ENCODE measurements at places on chromosomes 16 and 17. TPM values are rescaled to one million over a fixed set of nuclear protein-coding genes. Genes with fewer than 3 reads are reported as not detected.
A peak's percentile ranks its signal among the peaks of the same experiment; 100 is the strongest.

DNA sequence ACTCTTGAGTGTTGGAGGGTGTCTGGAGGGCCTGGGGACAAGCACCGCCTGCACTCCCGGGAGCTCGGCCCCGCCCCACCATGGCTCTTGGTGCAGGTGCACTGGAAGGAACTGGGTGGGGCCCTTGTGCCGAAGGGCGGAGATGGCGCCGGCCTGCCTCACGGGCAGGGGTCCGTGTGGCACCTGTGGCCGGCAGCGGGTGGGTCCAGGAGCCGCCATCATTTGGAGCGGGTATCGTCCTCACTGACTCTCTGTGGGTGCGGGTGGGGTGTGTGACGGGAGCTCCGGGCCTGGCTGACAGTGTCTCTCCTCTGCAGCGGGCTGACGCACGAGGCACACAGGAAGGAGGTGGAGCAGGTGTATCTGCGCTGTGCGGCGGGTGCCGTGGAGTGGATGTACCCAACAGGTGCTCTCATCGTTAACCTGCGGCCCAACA lies 5.2 kb downstream of the METRNL start:
- DNase-seq = no peak

- DNase-seq = no peak
Measured at GRCh38 chr17:59266745-59267144, 46.4 kb downstream of the GDPD1 start.

GRCh38 chr17:40069751-40070708 lies 7.3 kb downstream of the THRA start:
- DNase-seq = peak; percentile 52

DNA sequence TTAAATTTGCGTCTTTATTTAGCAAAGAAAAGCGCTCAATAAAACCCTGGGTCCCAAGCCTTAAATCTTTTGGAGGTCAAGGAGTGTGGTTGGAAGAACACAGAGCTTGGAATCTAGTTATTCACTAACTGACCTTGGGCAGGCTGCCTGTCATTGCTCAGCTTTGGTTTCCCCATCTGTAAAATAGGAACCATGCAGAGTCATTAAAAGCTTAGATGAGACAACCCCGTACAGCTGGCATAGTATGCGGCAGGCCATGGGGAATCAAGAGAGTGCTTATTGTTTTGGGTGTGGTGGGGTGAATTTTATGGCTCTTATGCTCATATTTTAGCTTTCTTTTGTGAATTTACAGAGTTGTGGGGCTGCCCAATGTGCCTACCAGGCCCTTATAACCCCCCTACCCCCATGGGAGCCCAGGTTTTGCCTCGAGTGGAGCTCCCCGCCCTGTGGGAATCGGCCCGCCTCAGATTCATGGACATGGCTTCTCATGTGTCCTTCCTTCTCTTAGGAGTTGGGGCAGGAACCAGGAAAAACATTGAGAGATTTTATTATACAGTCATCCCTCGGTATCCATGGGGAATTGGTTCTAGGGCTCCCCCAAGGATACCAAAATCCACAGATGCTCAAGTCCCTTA lies 113.5 kb downstream of the CLEC16A start:
- DNase-seq = no peak

DNA sequence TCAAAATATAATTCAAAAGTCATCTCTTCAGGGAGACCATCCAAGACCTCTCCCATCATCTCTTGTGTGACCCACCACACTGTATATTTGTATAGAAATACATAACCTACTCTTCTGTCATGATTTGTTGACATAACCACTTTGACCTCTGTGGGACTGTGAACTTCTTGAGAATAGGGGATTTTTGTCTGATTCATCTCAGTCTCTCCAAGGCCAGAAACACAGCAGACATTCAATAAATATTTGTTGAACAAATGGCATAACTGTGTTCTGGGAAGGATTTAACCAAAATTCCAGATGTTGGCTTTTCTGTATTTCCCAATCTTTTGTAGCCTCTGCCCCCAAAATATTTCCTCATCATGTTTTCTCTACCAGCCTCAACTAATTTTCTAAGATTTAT lies 169.7 kb downstream of the CDH11 start:
- peak; percentile 58 for DNase-seq

GRCh38 chr16:57883953-57884654 lies 81.8 kb upstream of the KIFC3 start:
- no peak for DNase-seq

GRCh38 chr17:66889480-66890230 lies 54.7 kb downstream of the CACNG5 start:
- no peak for DNase-seq

GRCh38 chr17:76250141-76250540 lies 9.8 kb upstream of the RNF157 start:
- DNase-seq = no peak

DNA sequence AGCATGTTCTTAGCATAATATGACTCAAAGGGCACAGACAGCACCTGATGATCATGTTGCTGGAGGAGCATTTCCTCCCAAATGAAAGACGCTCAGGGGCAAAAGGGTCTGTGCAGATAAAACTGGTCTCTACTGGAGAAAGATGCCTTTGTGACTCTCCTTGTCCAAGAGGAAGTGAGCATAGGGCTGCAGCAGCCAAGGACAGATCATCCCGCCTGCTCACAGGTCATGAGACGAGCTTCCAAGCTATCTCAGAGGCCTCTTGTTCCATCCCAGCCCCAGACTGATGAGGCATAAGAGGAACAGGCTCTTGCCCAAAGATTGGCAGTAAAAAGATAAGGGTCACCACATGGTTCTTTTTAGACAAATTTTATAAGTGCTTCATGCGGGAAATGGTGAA lies 141.8 kb downstream of the KATNIP start:
- no peak for DNase-seq

DNA sequence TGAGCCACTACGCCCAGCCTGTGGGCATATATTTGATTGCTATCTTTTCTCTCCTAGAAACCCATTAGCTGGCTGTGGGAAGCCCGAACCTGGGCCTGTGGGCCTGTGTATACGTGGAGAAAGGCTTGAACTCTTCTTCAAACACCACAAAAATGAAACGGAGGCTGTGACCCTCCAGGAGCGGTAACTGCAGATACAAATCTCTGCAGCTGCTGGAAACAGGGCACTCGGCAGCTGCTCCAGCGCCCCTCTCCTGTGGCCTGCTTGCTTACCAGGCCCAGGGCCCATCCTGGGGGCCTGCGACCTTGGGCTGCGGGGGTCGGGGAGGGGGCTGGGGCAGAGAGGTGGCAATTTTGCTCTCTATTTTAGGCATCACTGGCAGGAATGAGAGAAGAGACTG lies 28.0 kb upstream of the MTSS2 start:
- no peak for DNase-seq

DNA sequence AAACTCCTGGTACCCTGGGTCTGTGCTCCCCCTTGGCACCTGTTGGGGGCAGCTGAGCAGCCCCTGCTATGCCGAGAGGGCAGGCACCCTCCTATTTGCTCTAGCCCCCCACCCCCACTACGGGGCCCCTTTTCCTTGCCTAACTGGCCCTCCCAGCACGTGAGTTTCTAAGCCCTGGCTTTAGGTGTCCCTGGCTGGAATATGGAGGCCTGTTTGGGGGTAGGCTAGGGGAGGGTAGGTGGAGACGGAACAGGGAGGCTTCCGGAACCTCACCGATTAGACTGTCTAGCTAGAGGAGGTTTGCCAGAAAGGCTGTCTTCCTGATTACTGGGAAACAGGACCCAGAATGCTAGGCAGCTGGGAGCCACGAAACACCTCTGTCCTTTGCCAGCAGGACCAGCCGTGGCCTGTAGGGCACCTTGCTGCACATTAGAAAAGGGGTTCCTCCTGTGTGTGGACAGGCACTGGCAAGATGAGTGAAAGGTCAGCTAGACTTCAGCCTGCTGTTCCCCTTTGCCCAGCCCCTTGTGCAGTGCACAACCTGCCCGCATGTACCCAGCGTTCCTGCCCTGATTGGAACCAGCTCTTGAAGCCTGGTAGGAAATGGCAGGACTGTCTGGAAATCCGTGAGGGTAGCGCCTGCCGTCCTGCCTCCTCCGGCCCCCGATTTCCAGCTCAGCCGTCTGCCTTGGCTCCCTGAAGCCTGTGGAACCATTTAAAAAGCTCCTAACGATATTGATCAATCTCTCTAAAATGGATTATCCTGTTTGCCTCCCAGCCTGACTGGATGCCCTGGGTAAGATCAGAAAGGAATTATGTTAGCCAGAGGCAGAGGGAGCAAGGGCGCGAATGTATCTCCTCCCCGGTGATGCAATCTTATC lies 83.4 kb upstream of the GSE1 start:
- DNase-seq = no peak

GRCh38 chr17:57545731-57546342 lies 199.3 kb downstream of the CCDC182 start:
- DNase-seq = no peak

DNA sequence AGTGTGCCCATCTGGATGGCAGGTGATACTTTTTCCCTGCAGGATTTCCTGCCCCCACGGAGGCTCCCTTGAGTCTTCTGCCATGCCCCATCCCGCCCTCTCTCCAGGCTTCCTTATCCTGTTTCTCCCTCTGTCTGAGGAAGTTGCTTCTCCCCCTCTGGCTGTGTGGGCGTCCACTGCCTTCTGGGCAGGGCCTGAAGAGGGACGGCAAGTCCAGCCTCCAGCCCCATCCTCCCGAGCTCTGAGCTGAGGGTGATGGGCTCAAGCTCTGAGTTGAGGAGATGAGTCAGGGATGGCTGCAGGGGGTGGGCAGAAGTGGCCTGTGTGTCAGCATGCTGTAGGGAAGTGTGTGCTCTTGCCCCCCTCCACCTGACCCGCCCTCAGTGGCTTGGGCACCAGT lies 14.2 kb upstream of the RAP1GAP2 start:
- DNase-seq = no peak

- DNase-seq = no peak
Measured at GRCh38 chr16:67392301-67393059, 818 bp downstream of the TPPP3 start.

- DNase-seq = no peak
Measured at GRCh38 chr17:47286198-47286914, 32.7 kb downstream of the ITGB3 start.

DNA sequence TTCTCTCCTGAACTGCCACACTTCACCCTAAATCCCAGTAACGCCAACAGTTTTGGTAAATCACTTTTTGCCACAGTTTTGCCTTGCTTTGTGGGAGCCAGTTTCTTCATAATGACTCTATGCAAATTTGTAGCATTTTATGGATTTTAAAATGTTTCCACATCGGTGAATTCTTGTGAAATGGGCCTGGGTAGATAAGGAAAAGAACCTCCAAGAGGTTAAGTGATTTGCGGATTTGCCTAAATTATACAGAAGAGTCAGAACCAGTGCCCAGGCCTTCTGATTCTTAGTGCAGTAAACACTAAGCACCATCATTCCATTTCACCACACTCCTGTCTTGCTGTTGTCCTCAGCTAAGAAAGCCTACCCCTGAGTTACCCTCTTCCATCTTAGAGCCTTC lies 17.9 kb downstream of the MINK1 start:
- DNase-seq = no peak

- no peak for DNase-seq
Measured at GRCh38 chr17:57425431-57425830, 169.1 kb downstream of the MSI2 start.

GRCh38 chr17:3887804-3888203 lies 5.0 kb downstream of the CAMKK1 start:
- peak; percentile 33 for DNase-seq

- no peak for DNase-seq
Measured at GRCh38 chr16:71666928-71667707, 41.1 kb downstream of the MARVELD3 start.

GRCh38 chr16:50619702-50620491 lies 61.2 kb downstream of the SNX20 start:
- no peak for DNase-seq

DNA sequence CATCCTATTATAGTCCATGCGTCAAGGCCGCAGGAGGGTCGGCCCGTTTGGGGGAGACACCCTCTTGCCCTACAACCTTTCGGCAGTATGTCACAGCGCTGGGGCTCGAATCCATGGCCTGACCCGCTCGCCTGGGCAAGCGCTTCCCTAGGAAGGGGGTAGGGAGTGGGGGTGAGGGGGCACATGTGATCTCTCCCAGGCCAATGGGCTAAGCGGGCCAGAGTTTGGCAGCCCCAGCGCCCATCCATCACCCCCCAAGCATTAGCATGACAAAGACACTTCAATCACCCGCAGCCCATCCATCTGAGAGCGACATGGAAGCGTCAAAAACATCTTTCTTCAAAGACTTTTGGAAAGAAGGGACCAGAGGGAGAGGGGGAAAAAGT lies at the start of gene HOXB1:
TSS of gene HOXB1 (minus strand) at position 125 of the 386 bp plus-strand sequence. CDS start at position 18, 107 bp downstream.
- no peak for DNase-seq

GRCh38 chr16:11685844-11686618 lies 17.8 kb downstream of the SNN start:
- DNase-seq = no peak

DNA sequence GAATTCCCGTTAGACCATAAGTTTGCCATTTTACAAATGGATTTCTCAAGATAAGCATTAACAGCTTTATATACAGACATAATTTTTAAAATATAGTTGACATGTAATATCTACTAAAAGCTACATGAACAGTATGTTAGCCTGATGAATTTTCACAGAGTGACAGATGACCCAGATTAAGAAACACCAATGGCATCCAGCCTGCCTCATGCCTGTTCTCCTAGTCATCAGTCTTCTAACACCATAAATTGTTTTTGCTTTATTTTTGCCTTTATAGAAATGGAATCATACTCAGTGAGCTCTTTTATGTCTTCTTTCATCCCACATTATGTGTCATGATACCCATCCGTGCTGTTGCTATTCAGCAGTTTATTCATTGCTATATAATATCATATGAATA lies 80.0 kb downstream of the ATF7IP2 start:
- no peak for DNase-seq

DNA sequence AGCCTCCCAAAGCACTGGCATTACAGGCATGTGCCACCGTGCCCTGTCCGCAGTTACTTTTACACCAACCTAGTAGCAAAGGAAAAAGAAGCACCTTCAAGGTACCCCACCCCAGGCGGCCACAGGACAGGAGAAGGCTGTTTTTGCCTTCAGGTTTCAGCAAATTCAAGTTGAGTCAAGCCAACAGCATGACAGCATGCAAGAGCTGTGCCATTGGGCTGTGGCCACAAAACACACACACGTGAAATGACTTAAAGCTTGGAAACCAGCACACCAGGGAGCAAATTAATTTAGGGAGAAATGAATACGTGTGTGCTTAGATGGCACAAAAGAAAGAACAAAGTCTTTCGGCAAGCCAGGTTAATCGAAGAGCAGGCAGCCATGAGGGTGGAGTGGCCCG lies 39.7 kb downstream of the ERCC4 start:
- no peak for DNase-seq

GRCh38 chr17:41635121-41636097 lies 11.0 kb upstream of the KRT17 start:
- no peak for DNase-seq

- no peak for DNase-seq
Measured at GRCh38 chr16:51722467-51722866, 571.4 kb upstream of the SALL1 start.

The CLEC19A gene
- not detected for total RNA-seq

The BMERB1 gene
- 11.2 TPM for total RNA-seq

The CCL8 gene
- 0.13 TPM for total RNA-seq

The CDRT15 gene
- total RNA-seq = not detected

The TBC1D3C gene
- total RNA-seq = not detected

The MT1E gene
- 108 TPM for total RNA-seq

The MEAK7 gene
- total RNA-seq = 12.4 TPM

The TMEM132E gene
- not detected for total RNA-seq

The VTN gene
- not detected for total RNA-seq

The CMTM1 gene
- total RNA-seq = 2.1 TPM

The WFIKKN1 gene
- 0.13 TPM for total RNA-seq

The ABCA8 gene
- total RNA-seq = under 0.01 TPM

The RNF222 gene
- total RNA-seq = not detected

The HOXB4 gene
- 0.90 TPM for total RNA-seq

The PYCARD gene
- total RNA-seq = 63.3 TPM

The FBRS gene
- 6.9 TPM for total RNA-seq

The TTYH2 gene
- total RNA-seq = 0.90 TPM

The B3GNT9 gene
- 2.4 TPM for total RNA-seq

The TEKT5 gene
- total RNA-seq = not detected

The PDILT gene
- total RNA-seq = not detected
